ENCODE measurements at places on chromosomes 6 and 20. TPM values are rescaled to one million over a fixed set of nuclear protein-coding genes. Genes with fewer than 3 reads are reported as not detected.

SLA2 gene
- total RNA-seq = under 0.01 TPM

RHAG gene
- total RNA-seq = not detected

HCK gene
- 0.11 TPM for total RNA-seq

FOXF2 gene
- 5.7 TPM for total RNA-seq

ACTL10 gene
- total RNA-seq = 1.7 TPM

PMEPA1 gene
- total RNA-seq = 15.2 TPM

RNF146 gene
- total RNA-seq = 60.6 TPM

RAET1L gene
- not detected for total RNA-seq

PGC gene
- not detected for total RNA-seq

NPEPL1 gene
- total RNA-seq = 14.5 TPM

SLC17A4 gene
- not detected for total RNA-seq

ZNF512B gene
- total RNA-seq = 10.2 TPM

HLA-DOA gene
- total RNA-seq = 0.11 TPM

BTBD3 gene
- 30.3 TPM for total RNA-seq

SPTLC3 gene
- 48.1 TPM for total RNA-seq

SDCBP2 gene
- total RNA-seq = 1.7 TPM

CDSN gene
- not detected for total RNA-seq

Measured in articular chondrocyte of knee joint (primary cell).